Hematopoietic multipotent progenitor cell (in vitro differentiated cells): ENCODE measurements at places on chromosomes 7 and 10.

- no peak for DNase-seq
Observed at GRCh38 chr7:120961638-120962173, 11.1 kb downstream of the ING3 start.

GRCh38 chr10:84695902-84696301 lies 367.5 kb downstream of the CCSER2 start:
- no peak for DNase-seq

DNA sequence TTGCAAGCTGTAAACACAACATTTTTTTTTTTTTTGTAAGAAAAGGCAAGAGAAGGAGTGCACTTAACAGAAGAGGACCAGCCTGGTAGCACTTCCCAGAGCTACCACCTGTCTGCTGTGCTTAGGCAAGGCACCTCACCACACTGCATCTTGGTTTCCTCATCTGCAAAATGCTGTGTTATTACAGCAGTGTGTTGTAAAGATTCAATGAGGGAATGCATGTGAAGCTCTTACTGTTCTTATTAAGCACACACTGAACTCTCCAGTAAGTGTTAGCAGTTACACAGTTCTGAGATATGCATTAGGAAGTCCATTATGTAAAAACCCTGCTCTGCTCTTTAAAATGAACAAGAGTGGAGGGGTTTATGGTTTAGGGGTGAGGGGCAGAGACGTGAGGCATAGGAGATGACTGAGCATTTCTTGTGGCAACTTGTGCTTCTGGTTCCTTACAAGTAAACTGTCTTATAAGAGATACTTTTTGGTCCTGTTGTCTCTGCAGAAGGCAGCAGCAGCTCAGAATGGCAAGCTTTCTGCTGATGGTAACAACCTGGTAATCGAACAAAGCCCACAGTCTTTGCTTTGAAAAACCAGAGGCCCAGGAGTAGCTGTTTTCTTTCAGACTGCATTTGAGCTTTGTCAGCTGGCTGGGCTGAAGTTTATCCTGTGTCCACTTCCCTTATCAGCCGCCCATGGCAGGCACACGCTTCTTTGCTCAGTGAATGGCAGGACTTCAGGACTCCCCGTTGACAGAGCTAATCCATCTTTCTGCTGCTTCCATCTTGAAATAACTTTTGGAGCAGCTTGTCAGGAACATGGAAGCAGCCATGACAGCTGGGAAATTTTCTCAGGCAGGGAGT lies 98.8 kb upstream of the BMPER start:
- DNase-seq: no peak

- no peak for DNase-seq
Observed at GRCh38 chr7:119228482-119228881, 1004.0 kb downstream of the ANKRD7 start.

DNA sequence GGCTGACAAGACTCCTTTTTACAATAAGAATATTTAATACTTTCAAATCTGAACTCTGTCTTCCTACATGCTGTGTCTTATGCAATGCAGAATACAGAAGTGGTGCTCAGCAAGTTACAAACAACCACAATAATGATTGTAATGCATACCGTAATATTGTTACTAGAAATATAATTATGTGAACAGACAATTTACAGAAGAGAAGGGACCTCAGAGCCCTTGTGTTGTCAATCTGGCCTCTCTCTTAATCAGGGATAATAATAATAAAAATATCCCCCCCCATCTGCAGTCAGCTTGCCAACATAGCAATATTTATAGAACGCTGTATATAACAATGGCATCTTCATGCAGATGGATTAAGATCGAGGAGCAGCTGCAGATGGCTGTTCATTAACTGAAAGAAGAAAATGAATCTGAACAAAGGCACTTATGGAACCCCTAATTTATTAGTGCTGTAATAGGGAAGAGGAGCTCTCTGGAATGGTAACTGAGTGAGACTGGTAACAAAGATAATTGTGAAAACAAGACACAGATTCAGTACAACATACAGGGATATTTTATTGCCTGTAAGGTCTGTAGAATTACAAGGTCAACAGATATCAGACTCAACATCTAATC lies 106.3 kb downstream of the TMEM26 start:
- DNase-seq: no peak

GRCh38 chr7:14292737-14293136 lies 303.3 kb upstream of the ETV1 start:
- no peak for DNase-seq
